ENCODE measurements at places on chromosomes 13 and 19. TPM values are rescaled to one million over a fixed set of nuclear protein-coding genes. Genes with fewer than 3 reads are reported as not detected.

DNA sequence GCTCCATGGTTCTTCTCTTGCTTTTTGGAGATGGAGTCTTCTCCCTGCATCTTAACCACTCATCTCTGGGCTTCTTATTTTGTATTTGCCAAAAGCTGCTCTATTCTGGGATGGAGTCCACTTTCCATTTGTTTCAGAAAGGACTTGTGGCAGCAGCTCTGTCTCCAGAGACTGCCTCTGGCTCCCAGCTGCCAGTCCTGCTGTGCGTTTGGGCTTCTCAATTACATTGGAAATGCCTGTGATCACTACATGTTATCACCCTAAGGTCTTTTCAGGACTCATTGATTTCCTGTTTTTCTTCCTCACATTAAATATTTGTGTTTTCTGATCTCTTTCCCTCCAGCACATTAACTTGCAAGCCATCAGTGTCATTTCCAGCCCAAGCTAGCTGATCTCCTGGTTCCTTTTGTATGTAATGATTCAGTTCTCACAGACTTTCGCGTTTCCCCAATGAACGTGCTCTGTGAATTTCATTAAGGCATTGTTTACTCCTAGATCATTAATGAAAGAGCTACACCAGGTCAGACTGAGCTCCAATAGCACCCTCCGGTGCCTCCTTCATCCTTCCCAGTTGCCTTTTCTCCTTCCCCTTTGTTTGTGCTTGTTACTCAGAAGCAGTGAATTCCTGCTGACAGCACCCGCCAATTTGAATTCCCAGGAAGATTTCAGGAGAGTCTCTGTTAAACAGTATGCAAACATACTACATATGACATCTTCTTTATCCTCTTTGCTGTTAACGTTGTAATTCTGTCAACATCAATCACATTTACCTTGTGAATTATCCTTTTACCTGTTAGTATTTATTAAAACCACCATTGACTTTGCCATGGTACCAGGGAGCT lies 3.0 kb downstream of the CBY2 start:
- no peak for DNase-seq

DNA sequence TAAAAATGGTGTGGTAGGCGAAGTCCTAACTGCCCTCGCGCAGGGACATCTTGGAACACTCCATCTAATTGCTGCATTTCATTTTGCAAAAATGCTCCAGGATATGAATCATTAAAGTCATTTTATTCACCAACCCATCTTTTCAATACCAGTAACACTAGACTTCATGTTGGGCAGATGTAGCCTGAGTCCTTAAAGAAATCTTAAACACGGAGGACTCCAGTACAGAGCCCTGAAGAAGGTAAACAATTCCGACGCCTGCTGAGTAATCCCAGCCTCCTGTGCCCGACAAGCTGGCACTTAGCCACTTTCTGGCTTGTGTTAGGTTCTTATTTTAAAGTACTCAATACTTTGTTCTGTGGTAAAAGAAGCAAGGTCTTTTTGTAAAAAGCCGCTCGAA lies 58.0 kb upstream of the IRS2 start:
- peak; percentile 67 for DNase-seq

ZNF428 gene
- 38.5 TPM for total RNA-seq

DNA sequence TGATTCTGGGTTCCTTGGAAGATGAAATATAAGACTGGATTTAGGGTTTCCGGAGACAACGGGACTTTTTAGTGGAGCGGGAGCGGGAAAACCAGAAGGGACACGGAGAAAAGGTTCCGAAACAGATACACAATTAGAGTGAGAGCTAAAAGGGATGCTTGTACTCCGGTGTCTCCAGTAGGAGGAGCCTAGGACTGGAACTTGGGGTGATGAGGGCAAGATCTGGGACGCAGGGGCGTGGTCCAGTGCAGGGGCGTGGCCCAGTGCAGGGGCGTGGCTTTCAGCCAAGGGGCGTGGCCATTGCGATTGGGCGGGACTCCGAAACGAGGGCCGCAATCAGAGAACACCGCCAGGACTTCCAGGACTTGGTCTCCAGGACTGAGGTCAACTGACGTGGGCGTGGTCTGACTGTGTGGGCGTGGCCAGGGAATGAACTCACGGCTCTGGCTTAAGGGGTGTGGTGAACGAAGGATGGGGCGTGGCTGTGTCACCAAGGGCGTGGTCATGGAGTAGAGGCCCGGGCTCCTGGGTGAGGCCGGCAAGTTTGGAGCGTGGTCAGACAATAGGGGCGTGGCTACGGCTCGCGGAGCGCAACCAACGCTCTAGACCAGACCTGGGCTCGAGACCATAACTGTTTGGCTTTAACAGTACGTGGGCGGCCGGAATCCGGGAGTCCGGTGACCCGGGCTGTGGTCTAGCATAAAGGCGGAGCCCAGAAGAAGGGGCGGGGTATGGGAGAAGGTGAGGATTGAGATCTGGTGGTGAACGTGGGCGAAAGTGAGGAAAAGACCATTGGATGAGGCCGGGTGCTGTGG lies at the start of gene DKKL1:
Gene DKKL1 (plus strand): TSS at position 610 of the 815 bp plus-strand sequence. CDS start 122 bp downstream, at position 732.
- peak; percentile 99 for DNase-seq

DNA sequence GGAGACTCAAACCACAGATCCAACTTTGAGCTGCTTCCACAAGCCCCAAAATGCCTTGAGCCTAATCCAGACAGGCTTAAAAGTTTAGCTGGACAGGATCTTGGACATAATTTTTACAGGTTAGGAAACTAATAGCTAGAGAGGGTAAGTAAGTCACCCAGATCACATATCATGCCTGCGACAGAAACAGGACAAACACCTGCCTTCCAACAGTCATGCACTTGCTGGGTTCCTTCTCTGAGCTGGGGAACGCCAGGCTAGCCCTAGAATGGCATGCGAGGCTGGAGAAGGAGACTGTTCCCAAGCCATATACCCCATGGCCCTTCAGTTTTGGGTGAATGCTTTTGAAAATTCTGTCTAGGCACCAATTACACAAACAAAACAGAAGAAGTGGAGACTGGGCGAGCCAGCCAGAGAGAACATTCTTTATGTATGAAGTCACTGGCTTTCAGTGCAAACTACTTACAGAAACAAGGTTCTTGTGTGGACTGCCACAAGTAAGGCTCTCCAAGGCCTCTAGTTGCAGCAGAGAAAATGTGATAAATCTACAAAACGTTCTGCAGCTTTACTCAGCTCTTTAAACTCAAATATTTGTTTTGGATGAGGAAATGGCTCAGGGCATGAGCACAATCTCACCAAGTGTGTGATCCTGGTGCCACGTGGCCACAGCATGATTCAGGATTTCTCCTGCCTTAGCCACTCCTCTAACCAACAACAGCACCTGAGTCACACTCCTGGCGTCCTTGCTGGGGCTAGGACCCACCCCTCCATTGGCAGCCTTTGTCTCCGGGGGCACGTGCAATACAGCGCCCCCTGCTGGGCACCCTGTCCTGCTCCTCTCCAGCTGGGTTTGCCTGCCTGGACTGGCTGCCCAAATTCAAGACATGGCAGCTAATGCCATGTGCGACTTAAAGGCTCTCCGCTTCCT lies 73.4 kb upstream of the UBL3 start:
- peak; percentile 97 for DNase-seq

DNA sequence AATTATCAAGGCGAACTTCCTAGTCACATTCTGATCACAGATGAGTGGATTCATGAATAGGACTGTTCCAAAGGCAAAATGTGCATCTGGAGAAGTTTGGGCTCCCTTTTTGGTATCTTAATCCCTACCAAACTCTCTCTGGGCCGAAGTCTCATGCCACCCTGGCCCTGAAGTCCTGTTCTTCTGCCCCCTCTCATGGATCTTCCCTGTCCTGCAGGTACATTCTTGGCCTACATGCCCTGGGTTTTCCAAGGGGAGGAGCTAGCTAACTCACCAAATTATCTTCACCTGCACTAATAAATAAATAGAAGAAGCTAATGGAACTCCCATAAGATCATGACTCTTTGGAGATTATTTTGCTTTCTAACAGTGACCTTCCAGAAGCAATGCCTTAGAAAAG lies 50.3 kb downstream of the SERTM1 start:
- DNase-seq = no peak

MYO16 gene
- total RNA-seq = under 0.01 TPM

OR7D2 gene
- total RNA-seq = 0.17 TPM

DNA sequence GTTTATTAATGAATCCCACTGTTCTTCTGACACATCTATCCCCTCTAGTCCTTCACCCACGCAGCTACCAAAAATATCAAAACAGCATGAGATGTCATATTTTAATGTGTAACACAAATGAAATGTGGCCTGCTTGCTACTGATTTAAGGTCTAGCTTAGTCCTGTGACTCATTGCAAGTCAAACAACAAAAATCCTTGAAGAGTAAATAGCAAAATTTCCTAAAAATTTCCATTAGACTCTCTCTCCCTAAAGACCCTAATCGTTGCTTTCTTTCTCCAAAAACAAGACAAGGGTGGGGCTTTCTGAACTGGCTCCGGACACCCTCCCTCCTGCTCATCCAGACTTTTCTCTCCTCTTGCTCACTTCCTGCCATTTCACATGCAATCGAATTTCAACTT lies 99.9 kb upstream of the IPO5 start:
- DNase-seq = peak; percentile 32

GRCh38 chr13:33355201-33355895 lies 69.8 kb upstream of the STARD13 start:
- peak; percentile 89 for DNase-seq

DNA sequence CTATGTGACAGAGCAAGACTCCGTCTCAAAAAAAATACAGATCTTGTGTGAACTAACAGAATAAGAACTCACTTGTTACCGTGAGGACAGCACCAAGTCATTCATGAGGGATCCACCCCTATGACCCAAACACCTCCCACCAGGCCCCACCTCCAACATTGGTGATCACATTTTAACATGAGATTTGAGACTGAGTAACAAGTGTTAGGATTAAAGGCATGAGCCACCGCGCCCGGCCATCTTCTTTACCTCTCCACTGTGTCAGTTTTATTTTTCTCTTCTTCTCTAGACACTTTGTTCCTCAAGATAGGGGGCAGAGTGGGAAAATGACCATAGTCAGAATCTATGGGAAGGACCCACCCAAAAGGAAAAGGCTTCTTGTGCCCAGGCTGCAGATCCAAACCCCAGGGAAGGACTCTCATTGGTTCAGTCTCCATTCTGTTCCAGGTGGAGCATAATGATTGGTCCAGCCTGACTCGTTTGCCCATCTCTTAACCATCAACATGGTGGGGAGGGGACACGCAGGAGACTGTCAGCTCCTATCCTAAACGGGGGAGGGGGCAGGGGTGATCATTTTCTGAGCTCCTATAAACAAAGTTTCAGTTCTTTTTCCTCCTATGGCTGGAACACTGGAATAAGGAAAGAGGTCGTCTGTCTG lies 1.3 kb upstream of the CALM3 start:
- no peak for DNase-seq

- peak; percentile 74 for DNase-seq
Measured at GRCh38 chr19:52638601-52639000, 446 bp upstream of the ZNF83 start.

EMP3 gene
- 246 TPM for total RNA-seq

ILF3 gene
- 55.0 TPM for total RNA-seq

TBC1D4 gene
- 11.3 TPM for total RNA-seq

DNA sequence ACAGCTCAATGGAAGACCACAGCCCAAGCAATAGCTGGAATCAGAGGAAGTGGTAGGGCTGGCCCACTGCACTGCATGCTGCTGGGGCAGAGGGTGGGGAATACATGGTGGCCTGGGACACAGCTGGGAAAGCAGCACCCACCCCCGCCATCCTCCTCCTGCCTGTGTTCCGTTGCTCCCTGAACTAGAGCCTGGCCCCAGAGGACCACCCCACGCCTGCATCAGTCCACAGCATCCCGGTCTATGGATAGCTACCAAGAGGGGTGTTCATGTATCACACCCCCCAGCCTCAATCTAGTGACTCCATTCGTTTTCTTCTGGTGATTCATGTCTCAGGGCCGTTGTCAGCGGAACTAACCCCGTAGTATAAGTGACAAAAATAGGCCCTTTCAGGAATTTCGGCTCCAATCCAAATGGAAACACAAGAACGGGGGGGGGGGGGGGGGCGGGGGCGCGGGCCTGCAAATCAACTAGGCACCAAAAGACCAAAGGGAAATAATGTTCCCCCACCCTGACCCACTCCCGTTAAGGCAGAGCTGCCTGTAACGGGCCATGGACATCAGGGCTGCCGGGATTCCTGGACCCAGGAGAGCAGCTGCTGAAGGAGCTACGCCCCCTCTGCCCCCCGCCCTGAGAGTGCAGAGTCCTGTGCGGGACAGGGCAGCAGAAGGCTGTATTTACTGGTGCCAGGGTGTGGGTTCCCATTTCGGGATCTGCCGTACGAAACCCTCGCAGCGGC lies 18.9 kb upstream of the EPHX3 start:
- DNase-seq = peak; percentile 63

TMC4 gene
- 0.26 TPM for total RNA-seq

CEACAM4 gene
- not detected for total RNA-seq

KLC3 gene
- 0.17 TPM for total RNA-seq

LGALS14 gene
- total RNA-seq = not detected

DNA sequence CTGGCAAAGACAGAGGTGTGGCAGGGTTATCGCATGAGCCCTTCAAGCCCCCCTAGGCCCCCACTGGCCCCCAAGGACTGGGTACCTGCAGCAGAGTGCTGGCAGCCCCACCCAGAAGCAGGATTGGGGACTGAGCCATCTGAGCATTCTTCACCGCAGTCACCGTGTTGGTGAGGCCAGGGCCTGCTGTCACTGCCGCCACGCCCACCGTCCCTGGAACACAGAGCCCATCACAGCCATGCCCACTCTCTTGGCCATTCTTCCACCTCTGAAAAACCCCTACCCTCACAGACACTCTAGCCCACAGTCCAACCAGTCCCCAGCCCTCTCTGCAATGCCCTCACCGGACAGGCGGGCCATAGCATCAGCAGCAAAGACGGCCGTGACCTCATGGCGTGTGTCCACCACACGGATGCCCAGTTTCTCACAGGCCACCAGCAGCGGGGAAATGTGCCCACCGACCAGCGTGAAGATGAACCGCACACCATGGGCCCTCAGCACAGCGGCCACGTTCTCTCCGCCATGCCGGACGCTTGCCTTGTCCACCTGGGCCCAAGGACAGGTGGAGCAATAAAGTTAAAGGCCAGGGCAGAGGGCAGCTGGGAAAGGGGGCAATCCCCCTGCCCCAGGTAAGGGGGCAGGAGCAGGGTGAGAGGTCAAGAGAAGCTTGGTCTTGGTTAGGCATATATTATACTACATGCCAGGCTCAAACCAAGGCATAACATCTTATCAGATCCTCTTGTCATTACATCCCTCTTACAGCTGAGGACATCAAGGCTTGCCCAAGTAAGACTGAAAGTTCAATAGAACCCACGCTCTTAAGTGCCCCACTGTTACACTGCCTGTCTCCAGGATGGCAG lies 16.1 kb downstream of the SYDE1 start:
- DNase-seq = no peak

DNA sequence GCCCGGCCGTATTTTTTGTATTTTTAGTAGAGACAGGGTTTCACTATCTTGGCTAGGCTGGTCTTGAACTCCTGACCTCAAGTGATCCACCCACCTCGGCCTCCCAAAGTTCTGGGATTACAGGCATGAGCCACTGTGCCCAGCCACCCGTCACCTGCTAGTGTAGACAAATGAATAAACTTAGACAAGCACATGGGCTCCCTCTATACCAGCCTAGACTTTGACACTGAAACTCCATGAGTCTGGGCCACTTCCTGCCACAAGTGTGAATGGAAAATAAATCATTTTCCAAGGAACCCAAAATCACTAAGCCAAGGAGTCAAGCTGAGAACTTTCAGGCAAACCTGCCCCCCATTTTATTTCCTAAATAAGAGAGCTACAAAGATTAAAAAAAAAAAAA lies 27.0 kb upstream of the TPT1 start:
- no peak for DNase-seq

CD177 gene
- total RNA-seq = 0.33 TPM

C2CD4C gene
- 0.17 TPM for total RNA-seq
